Activated CD8-positive, alpha-beta T cell treated with anti-CD3 and anti-CD28 coated beads, Interleukin-2, amount 10 ng/mL, durations not matched to agents 7 days and 5 days (primary cell): ENCODE measurements at places on chromosomes 4 and X.

DNA sequence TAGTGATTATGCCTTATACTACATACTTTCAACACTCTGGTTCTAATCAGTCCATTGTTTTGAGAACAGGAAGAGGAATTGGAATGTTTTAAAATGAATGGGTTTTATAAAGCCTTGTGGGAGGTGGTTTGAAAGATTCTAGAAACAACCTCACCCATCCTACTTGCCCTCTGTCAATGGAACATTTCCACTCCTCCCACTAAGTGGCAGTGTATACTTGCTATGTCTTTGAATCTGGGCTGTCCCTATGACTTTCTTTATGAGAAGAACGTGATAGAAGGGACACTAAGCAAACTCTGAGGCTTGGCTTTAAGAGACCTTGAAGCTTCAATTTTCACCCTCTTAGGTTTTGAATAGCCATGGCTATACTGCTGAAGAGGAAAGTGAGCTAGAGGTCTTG is 611.2 kb downstream of the PPP4R3C start:
- H3K36me3 ChIP-seq, result no peaks in the 10 kb centered on the region
- H3K4me3 ChIP-seq, result no peak overlapping the region
- no peak for DNase-seq
- no peaks in the 10 kb centered on the region for H3K27me3 ChIP-seq
- no peaks in the 10 kb centered on the region for H3K4me1 ChIP-seq
- no peak overlapping the region for H3K27ac ChIP-seq

- no peak overlapping the region for H3K27ac ChIP-seq
- no peaks in the 10 kb centered on the region for H3K4me1 ChIP-seq
- no peaks in the 10 kb centered on the region for H3K36me3 ChIP-seq
- no peak for DNase-seq
Observed at GRCh38 chr4:151824656-151825055, 63.8 kb upstream of the GATB start.

DNA sequence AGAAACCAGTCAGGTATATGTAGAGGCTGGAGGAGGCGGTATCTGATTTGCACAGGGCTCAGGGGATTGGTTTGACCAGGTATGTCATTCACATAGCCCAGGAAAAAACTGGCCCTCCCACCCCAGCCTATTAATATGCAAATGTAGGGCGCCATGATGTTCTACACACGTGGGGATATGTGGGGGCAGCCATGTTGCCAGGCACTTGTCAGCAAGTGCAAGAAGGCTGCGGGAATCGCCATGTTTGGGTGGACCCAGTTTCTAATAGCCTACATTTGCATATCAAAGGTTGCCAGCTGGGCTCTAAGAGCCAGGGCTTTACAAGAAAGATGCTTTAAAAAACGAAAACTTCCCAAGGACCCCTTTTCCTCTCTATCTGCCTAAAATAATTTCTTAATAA is 335.1 kb downstream of the SMARCA1 start:
- DNase-seq, result no peak
- H3K4me1 ChIP-seq, result no peaks in the 10 kb centered on the region
- H3K27me3 ChIP-seq, result no peaks in the 10 kb centered on the region
- no peak overlapping the region for H3K27ac ChIP-seq
- H3K4me3 ChIP-seq, result no peak overlapping the region
- H3K36me3 ChIP-seq, result no peaks in the 10 kb centered on the region

- H3K27ac ChIP-seq, result peak overlapping the region; percentile 95
- H3K27me3 ChIP-seq, result no peaks in the 10 kb centered on the region
- peaks cover 23% of the 10 kb centered on the region for H3K36me3 ChIP-seq
- H3K4me1 ChIP-seq, result peaks cover 44% of the 10 kb centered on the region
- peak overlapping the region; percentile 74 for H3K4me3 ChIP-seq
Observed at GRCh38 chr4:2962614-2963174, 512 bp downstream of the NOP14 start.

- H3K4me3 ChIP-seq, result peak overlapping the region; percentile 89
- no peak for DNase-seq
Observed at GRCh38 chr4:184647266-184648053, 1.8 kb downstream of the CASP3 start.

- H3K27me3 ChIP-seq, result no peaks in the 10 kb centered on the region
- H3K4me1 ChIP-seq, result peaks cover 42% of the 10 kb centered on the region
- peaks cover 18% of the 10 kb centered on the region for H3K36me3 ChIP-seq
- DNase-seq, result no peak
- no peak overlapping the region for H3K27ac ChIP-seq
Observed at GRCh38 chr4:1851575-1852410, 4.2 kb downstream of the LETM1 start.

GRCh38 chr4:4455210-4455865 is 68.4 kb downstream of the NSG1 start:
- H3K27me3 ChIP-seq, result no peaks in the 10 kb centered on the region
- no peak for DNase-seq
- H3K4me1 ChIP-seq, result no peaks in the 10 kb centered on the region
- peaks cover 14% of the 10 kb centered on the region for H3K36me3 ChIP-seq
